ENCODE measurements at places on chromosomes 1 and 21.

GRCh38 chr1:8992936-8993687 lies 33.1 kb downstream of the SLC2A7 start:
- DNase-seq, result no peak

DNA sequence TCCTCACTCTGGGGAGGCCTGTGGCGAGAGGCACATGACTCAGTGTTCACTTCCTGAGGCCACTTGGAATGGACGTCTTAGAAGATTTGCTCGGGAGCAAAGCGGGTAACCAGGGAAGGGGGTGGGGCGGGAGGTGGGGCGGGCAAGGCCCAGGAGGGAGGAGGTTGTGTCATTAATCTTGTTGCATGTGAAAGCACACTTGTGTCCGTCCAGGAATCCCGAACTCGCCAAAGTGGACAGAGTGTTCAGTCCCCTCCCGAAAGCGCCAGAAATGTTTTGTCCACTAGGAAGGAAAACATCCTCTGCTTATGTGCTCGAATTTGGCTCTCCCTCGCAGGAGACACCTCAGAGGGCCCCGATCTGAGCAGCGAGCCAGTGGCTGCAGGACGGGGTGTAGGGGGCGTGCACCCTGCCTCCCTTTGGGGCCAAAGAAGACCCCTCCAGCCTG lies 84.2 kb downstream of the SPSB1 start:
- DNase-seq, result no peak

DNA sequence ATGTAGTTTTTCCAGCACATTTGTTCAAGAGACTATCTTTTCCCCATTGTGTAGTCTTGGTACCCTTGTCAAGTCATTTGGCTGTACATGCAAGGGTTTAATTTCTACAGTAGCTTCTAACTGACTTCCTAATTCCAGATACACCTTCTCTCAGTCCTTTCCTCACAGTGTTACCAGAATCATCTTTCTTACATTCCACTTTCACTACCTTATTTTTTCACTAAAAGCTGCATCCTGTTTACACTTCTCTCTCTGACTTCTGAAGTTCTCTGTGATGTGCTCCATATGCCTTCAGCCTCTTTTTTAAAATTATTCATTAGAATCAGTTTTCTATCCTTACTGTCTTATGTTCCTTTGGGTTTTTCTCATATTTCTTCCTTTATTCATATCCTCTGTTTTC lies 57.1 kb upstream of the RWDD3 start:
- DNase-seq, result no peak

DNA sequence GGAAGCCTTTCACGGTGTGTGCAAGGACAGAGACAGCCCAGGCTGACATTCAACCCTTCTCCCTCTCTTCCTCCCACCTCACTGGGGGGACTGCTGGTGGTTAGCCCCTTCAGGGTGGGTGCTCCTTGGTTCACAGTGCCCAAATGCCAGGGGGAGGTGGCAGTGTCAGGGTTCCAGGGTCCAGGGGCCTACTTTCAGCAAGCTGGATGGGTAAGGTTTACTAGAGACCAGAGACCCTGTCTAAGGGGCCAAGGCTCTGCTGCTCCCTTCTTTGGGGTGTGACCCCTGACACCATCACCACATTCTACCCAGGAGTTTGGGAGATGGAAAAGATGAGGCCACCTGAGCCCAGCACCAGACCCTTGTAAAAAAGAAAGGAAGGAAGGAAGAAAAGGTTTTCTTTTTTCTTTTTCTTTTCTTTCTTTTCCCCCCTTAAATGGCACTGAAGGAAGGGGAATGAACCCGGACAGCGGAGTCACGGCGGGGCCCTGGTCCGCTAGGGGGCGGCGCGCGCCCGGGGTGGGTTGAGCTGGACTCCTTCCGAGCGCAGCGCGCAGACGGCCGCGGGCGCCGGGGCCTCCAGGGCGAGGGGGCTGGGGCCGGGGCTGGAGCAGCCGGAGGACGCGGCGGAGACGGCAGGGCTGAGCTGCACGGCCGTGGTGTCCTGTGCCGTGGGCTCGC lies 18.8 kb downstream of the KNCN start:
- peak; percentile 50 for DNase-seq

GRCh38 chr1:2415337-2415736 lies 3.0 kb upstream of the PEX10 start:
- no peak for DNase-seq

DNA sequence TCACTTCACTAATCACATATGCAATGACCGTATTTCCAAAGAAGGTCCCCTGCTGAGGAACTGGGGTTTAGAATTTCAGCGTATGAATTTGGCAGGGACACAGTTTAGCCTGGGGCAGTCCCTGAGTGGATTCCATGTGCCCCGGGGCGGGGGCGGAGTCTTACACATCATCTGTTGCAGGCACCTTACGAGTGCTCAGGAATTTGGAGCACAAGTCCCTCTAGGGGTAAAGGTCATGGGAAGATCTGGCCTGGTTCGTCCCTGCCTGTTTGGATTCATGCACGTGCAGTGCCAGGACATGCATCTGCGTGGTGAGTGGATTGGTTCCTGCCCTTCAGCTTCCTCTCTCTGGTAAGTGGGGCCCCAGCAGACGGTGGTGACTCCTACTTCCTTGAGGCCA lies 208.3 kb upstream of the C1orf174 start:
- DNase-seq, result no peak

DNA sequence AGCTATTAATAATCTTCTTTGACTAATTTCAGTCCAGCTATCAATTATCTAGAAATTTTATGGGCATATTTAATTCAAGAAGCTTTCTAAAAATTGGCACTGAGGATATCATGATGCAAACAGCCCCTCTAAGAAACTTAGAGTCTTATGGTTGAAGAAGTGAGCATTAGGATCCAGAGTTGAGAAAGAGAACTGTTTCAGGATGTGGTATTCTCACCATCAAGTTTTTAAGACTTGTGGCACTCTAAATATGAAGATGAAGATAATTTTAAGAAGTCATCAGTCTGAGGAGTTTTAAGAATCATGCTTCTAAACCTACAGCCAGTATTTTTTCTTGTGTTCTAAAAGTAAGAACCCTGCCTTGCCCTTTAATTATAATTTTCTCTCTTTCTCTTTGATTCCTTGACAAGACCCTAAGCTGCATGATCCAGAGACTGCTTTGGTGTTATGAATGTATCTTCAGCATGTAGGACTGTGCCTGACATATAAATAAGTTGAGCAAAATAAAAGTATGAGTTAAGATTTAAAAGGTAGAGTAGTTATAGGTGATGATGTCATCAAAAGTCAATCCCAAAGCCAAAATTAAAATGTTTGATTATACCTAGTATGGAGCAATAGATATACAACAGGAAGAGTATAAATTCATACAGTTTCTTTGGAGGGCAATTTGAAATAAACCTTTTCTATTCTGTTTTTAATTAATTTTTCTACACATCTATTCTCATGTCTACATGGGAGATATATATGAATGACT lies 39.1 kb downstream of the RPS6KC1 start:
- no peak for DNase-seq

DNA sequence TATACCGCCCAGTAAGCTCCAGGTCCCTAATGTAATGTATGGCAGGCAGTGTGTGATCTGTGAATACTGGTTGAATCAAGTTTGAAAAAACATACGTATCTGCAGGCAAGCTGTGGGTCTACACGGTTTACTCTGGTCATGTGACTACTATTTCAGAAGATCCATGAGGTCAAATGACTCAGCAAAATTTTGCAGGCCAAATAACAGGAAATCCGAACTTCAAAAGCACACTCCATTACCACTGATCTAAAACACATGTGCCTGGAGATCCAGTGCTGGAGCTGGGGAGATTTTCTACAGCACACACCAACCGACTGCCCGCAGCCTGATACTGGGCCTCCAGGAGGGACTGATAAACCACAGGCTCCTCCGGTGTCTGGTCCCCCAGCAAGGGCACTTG lies 64.5 kb upstream of the SLC44A3 start:
- DNase-seq, result no peak

- no peak for DNase-seq
Measured at GRCh38 chr1:153941826-153942725, 4.4 kb downstream of the DENND4B start.

DNA sequence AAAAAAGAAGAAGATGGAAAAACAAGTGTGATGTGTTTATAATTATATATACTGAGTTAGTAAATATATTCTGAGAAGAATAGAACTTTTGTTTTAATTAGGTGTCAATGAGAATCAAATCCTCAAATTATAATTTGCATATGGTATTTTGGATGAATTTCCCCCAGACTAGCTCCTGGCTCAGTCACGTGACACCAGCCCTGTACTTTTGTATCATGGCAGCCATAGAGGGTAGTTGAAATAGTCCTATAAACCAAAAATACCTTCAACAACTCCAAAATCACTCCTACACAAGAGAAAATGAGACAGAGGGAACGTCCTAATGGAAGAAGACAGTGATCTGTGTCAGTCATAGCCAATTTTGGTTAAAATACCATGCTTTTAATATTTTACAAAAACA lies 9.0 kb upstream of the S1PR1 start:
- DNase-seq, result no peak

- no peak for DNase-seq
Measured at GRCh38 chr21:40555021-40555528, 291.9 kb downstream of the DSCAM start.

DNA sequence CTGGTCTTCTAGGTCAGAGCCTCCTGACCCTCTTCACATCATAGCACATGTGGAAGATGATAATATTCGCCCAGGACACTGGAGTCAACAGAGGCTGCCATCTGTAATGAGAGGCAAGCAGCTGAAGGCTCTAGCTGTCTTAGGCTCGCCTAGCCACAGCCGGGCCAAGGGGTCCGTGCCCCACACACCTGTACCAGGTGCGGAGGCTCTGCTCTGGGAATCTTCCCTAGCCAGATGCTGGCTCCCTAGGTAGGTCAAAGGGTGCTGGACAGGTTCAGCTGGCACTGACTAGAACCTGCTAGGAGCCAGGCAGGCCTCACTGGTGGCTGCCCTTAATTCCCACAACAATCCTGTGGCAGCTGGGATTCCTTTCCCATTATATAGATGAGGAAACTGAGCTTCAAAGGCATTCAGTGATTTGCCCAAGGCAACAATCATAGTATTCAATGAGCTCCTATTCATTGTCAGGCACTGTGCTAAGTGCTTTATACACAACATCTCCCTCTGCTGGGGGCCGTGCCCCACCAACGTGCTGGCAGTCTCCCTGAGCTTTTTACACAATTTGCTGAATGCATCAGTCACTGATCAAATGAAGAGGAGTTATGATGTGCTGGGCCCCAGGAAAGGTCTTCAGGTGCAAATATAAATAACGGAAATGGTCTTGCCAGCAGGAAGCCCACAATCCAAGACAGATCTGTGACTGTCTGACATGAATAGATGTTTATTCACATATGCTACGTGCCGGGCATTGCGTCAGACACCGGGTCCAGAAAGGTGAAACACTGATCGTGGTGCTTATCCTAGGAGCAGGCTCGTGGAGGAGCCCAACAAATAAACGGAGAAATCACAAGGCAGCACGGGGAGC lies 58.0 kb downstream of the DDX20 start:
- no peak for DNase-seq

GRCh38 chr21:33254766-33255165 lies 11.4 kb upstream of the IL10RB start:
- DNase-seq, result no peak

GRCh38 chr1:165857046-165857801 lies 29.8 kb downstream of the UCK2 start:
- DNase-seq, result no peak

- DNase-seq, result no peak
Measured at GRCh38 chr1:20423169-20423795, 62.7 kb downstream of the CAMK2N1 start.

- no peak for DNase-seq
Measured at GRCh38 chr1:30366911-30367310, 356.5 kb downstream of the MATN1 start.

DNA sequence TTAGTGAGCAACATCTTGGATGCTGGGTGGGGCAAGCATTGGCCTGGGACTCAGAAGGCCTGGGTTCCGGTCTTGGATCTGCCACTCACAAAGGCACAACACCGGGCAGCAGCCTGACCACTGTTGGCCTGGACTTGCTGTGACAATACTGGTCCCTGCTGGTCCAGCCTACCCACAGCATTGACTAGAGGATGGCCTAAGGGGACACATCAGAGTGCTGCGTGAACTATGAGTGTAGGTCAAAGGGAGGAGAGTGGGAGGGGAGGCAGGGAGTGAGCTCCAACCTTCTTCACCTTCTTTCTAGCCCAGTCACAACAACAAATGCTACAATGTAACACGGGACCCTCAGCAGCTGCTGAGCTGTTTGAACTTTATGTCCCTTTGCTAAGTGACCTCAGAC lies 31.1 kb downstream of the TMEM50A start:
- DNase-seq, result no peak

GRCh38 chr1:24964811-24965570 lies 34.9 kb upstream of the RUNX3 start:
- DNase-seq, result peak; percentile 72

Measured in stimulated activated CD8-positive, alpha-beta memory T cell treated with anti-CD3 and anti-CD28 coated beads, Interleukin-7, amount 100 ng/mL, for 1 hour (primary cell).